ENCODE measurements at places on chromosomes 11 and 22.

DNA sequence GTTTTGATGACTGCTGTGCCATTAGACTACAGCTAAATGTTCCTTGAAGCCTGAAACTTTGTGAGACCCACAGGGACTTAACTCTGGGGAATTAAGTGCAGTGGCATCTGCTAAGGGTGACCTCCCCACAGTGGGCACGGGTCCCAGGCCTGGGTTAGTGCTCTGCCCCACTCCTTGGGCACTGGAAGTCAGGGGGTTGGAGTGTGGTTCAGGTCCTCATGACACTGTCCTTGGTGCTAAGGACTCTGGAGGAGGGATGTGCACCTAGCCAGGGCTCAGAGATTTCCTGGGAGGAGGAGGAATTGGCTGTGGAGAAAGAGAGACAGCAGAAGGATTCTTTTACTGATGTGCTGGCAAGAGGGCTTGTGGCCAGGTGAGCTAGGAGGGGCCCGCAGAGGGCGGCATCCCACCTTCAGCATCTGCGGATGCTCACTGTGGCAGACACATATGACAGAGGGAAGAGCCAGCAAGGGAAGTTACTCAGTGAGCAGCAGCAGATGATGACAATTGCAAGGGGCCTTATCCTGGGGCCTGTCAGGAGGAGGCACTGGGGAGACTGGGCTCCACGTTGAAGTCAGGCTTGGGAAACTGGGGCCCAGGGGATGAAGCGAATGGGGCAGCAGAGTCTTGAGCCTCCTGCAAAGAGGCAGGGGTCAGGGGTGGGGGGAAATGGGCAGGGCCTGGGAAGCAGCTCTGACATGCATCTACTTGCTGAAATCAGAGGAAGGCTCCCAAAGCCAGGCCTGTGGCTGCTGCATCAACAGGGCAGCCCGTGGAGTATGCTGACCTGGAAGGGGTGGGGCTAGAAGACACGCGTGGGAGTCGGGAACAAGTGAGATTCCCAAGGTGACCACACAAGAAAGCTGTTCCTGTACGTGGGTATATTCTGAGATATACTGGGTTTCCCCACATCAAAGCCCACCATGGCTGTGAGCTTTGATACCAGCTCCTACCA is 144.0 kb downstream of the MPPED1 start:
- DNase-seq: no peak

- DNase-seq: no peak
Observed at GRCh38 chr11:66080055-66080817, 10.2 kb downstream of the PACS1 start.

DNA sequence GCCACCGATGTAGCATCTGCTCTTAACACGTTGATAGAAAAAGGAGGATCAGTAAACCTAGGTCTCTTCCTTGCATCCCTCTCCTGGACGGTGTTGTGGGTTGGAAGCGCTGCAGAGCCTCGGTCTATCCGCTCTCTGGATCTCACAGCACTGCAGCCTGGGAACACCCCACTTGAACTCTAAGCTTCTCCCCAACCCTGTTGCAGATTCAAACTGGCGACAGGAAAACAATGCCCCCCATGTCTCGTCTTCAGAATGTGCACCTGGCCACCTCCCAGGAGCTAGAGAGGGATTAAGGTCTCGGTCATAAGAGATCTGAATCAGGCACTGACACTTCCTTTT is 454 bp downstream of the TMEM218 start:
- no peak for DNase-seq

DNA sequence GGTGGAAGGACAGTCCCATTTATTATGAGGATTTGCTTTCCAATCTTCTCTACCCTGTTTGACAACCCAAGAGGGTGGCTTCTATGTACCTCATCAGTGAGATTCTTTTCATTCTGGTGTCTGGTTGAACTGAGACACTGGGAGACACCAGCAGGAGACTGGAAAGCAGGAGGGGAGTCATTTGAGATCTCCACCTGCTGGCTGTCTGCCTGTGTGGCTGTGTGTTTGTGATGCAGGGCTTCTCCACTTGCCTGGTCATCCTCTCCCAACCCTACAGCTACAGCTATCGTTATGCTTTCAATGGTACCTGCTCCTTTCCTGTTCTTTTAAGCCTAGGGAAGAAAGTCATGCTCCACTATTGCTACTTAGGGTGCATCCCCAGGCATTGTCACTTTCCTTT is 48.6 kb downstream of the MRGPRX1 start:
- DNase-seq: no peak

GRCh38 chr22:46609175-46609690 is 11.0 kb upstream of the GRAMD4 start:
- no peak for DNase-seq

GRCh38 chr22:22125028-22125578 is 119.5 kb upstream of the VPREB1 start:
- no peak for DNase-seq

GRCh38 chr11:80687941-80688340 is 1247.1 kb upstream of the TENM4 start:
- no peak for DNase-seq

- DNase-seq: no peak
Observed at GRCh38 chr11:31783252-31783651, 27.9 kb downstream of the PAX6 start.

Measured in HS-27A (cell line).